ENCODE measurements at places on chromosomes 11 and 22.

- no peak for DNase-seq
Observed at GRCh38 chr11:103202048-103202651, 92.9 kb downstream of the DYNC2H1 start.

DNA sequence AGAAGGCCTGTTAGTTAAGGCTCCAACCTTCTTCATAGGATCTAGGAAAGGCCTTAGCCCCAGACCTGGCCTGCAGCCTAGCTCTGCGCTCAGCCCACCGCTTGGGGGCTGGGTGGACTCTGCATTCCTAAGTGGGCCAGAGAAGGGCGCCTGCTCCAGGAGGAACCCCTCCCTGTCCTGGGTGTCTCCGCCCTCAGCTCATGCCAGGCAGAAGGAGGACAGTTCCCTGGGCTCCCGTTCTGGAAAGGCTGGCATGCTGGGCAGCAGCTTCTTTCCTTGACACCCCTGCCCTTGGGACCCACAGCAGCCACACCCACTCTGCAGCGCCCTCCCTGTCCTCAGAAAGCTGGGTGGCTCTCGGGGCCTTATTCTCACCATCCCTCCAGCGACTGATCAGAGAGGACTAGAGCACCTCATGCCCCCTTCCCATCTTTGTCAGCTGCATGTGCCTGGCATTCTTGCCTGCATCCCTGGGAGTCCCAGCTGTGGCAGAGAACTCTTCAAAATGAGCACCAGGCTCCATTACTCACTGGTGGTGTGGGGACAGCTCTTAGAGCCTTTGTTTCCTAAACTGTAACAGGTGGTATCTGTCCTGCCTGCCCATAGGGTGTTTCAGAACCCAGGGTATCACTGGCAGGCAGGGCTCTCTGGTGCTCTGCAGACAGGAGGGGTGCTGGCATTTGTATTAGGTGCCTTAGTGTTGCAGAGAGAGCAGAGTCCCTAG is 20.3 kb upstream of the MYRF start:
- DNase-seq = no peak

- DNase-seq = no peak
Observed at GRCh38 chr11:73331138-73331916, 23.3 kb downstream of the ARHGEF17 start.

GRCh38 chr11:116847612-116848011 is 10.2 kb upstream of the APOA1 start:
- DNase-seq = no peak

DNA sequence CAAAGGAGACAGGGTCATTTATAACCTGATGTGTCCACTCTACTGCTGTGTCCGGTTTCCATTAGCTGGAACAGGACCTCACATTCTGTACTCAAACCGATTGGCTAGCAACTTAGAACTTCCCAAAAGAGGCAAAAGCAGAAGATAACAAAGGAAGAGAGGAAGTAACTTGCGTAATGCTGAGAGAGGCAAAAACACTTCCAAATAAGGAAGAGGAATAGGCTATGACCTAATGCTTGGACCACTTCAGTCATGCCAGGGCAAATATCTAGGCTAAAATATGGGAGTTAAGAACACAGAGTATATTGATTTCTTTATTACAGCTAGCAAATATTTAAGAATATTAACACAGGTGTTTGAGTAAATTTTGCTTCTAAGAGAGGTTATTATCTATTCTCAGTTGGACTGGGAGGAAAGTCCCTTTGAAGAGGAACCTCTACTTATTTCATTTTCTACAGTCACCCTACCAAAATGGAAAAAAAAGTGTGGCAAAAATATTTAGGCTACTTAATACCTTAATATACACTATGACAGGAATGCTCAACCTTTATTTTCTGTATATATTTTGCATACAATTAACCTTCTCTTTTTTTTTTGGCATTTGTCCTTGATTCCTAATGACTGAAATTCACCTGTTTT is 499.8 kb upstream of the CHORDC1 start:
- DNase-seq = no peak

GRCh38 chr11:108983636-108984420 is 319.0 kb downstream of the DDX10 start:
- DNase-seq = no peak

- no peak for DNase-seq
Observed at GRCh38 chr11:56885177-56885576, 103.5 kb upstream of the OR5AK2 start.

DNA sequence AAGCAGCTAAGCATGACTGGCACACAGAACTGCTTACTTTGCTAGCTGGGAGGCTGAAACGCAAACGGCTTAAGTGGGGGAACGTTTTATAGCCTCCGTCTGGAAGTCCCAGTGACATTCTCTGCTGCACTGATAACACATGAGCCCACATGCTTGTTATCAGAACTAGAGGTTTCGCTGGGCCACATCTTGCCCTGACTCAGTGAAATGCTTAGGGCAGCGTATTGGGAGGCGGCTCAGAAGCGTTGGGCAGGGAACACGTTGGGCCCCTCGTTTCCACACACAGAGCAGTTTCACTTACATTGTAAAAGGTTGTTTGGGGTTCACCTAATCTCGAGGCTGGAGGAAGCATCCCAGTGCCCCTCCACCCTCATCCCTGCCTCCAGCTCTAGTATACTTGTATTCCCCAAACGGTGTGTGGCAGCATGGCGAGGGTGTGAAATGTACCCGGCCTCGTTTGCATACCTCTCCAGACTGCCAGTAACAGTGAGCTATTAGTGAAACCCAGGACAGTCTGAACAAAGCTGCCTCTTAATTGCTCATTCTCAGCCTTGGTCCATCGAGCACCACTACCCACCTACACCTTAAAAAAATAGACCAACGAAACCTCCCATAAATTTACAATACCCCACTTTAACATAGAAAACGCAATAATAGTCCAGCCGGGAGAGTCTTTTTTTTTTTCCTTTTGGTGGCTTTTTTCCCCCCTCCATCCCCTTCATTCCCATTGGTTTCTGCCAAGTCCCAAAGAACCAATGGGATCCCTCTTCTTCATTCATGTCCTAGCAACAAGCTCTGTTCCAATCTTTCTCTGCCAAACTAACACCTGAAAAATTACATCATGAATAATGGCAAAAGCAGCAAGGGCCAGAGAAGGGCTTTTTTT is 218.8 kb upstream of the SORL1-AS1 start:
- DNase-seq = no peak

DNA sequence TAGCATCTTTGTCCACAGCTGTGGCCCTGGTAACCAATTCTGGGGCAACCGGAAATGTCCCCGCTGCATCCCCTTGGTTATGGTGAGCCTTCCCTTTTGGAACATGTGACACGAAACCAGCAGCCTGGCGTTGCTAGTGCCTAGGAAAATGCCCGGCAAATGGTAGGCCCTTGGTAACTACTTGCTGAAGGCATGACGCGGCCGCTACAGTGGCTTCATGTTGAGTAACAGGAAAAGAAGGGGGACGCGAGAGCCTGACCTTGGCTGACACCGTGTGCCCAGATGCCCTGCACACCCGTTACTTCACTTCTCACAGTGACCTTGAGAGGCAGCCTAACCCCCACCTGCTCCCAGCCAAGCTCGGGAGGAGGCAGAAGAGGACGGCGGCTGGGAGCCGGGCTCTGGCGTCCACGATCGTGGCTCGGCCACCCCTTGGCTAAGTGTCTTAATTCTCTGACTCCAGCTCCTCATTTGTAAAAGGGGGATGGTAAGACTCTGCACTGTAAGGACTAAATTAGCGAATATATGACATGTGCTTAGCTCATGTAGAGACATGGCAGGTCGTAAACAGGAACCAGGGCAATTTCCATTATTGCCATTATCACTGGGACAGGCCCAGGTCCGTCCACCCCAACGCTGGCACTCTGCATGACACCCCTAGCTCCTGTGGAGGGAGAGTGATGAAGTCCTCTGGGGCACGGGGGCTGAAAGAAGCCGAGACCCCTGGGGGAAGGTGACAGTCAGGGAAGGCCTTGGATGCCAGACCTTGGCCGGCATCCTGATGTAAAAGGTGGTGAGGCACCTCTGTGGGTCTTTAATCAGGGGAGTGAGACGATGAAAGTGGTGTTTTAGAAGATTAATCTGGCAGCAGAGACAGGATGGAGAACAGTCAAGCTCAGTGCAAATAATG is 18.9 kb downstream of the IFT27 start:
- DNase-seq = no peak

- no peak for DNase-seq
Observed at GRCh38 chr11:78654866-78655265, 80.2 kb upstream of the NARS2 start.

DNA sequence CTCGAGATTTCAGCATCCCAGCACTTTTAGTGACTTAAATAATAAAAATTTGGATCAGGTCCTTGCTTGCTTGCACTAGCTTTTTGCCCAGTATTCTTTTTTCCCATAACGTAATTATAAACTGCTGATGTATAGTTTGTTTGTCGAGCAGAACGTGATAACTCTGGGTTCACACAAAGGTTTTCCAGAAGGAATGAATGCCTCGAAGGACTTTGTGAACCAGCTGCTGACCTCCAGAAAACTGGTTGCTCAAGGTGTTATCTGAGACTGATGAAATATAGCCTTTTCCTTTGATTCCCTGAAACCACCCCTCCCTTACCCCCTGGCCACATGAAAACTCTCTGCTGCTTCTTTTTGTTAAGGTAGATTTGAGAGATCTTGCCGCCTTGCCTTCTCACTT is 229.1 kb upstream of the CARD18 start:
- no peak for DNase-seq

DNA sequence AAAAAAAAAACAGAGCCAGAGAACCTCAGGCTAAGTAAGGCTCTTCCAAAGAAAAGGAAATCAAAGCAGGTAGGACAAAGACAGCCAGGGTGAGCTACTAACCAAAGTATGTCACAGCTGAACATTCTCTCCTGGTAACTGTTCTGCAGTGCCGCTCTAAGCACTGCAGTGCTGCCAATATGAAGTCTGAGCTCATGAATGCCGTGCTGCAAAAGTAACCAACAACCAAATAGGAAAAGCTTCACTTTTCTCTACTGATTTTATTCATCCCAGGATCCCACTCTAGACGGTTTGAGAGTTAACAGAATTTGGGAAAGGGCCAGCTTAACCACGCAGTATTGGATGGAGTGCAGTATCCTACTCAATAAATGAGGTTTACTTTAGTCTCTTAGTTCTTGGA is 3.5 kb downstream of the SIK3 start:
- no peak for DNase-seq

GRCh38 chr22:23446796-23447350 is 133.2 kb downstream of the IGLL1 start:
- DNase-seq = no peak

DNA sequence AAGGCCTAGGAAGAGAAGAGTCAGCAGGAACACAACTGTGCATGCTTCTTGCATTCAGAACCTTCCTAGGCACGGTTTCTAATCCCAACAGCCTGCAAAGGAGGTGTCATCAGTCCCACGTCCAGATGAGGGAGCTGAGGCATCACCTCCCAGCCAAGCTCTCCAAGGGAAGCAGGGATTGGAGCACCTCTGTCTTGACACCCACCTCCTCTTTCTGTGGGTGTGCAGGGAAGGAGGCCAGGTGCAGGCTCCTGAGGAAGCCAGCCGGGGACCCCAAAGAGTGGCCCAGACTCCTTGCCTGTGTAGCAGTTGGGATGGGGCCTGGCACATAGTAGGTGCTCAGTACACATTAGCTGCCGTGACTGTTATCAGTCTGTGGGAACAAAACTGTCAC is 2.0 kb downstream of the PNPLA5 start:
- no peak for DNase-seq

DNA sequence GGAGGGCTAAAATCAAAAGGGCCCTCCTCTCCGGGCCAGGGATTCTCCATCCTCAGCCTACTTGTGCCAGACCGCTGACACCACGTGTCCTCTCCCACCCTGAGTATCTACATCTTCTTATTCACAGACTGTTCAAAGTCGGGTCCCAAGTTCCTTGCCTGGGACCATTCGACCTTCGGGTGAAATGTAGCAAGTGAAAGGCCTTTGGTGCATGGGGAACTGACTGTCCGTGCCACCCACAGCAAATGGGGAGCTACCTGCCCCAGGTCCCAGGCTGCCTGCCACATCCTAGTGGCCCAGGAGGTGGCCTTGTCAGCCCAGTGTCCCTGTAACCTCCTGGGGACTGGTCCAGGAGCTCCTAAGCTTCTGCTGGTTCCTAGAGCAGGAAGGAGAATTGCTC is 67.3 kb downstream of the RTL6 start:
- DNase-seq = no peak

DNA sequence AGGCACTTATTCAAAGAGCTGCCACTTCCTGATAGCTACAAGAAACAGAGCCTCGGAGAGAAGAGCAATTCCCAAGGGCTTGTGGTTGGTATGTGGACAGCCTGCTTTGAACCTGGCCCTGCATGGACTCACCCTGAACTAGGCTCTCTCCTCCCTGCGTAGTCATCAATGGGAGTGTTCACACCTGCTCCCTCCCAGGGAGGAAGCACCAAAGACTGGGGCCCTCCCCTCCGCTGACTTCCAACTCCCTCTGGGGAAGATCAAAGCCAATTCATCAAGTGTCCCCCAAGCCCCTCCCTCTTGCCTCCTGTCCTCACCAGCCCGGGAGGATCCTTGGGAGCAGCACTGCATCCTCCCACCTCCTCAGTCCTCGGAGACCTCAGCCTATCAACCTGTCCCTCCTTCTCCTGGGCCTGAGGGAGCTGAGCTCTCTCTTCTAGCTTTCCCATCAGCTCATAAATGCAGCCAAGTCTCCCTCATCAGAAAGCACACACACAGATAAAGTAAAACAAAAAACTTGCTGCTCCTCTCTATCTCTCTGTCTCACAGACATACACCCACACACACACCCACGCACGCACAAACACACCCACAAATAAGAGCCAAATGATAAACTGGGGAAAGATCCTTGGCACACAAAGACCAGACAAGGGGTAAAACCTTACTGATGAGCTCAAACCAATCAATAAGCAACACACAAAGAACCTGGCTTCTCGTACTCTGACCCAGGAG is 3.3 kb downstream of the A4GALT start:
- DNase-seq = no peak

DNA sequence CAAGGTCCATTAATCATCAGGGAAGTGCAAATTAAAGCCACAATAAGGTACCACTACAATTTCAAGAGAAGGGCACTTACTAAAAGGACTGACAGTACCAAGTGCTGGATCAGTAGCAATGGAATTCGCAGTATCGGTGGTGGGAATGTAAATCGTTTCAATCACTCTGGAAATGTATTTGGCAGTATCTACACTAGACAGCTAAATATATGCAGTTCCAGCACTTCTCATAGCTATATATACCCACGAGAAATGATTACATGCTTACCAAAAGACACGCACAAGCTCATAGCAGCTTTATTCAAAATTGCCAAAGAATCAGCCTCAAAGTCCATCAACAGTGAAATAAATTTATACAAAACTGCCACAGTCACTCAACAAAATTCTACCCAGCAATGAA is 4.4 kb upstream of the ZNF280B start:
- no peak for DNase-seq

Measured in activated naive CD4-positive, alpha-beta T cell (primary cell).